ENCODE measurements at places on chromosomes 6 and 20.

- DNase-seq = no peak
These were observed 135.2 kb upstream of the PRL start for GRCh38 chr6:22432060-22432459.

DNA sequence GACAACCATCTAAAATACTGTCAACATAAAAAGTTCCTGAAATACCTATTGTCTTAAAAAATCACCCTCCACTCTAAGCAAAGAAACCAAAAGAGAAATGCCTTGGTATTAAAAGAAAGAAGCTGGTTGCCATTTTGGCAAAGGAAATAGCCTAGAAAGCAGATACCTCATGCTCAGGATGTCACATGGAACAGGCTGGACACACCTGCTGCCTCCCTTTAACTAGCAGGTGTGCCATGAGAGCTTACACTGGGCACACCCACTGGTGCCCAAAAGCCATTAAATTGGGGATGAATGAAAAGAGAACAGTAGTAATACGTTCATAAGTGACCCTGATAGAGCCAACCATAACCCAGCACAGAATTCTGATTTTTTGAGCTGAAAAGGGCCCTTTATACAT, 1.5 kb downstream of the SLC23A2 start:
- no peak for DNase-seq

DNA sequence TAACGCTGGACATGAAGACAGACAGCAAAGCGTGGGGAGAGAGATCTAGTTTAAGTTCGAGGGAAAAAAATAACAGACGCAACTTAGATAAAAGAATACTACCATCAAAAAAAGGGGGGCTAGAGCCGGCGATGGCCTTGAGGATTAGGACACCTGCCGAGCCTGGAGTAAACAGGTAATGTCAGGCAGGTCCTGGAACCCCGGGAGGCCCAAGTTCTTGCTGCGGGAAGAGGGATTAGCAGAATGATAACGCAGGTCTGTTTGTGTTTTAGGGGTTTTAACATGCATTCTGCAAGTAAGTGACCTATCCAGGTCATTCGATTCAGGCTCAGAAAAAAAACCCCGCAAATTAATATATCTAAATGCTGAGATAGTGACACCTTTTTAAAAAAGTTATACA, 754 bp upstream of the TMEM170B start:
- no peak for DNase-seq

DNA sequence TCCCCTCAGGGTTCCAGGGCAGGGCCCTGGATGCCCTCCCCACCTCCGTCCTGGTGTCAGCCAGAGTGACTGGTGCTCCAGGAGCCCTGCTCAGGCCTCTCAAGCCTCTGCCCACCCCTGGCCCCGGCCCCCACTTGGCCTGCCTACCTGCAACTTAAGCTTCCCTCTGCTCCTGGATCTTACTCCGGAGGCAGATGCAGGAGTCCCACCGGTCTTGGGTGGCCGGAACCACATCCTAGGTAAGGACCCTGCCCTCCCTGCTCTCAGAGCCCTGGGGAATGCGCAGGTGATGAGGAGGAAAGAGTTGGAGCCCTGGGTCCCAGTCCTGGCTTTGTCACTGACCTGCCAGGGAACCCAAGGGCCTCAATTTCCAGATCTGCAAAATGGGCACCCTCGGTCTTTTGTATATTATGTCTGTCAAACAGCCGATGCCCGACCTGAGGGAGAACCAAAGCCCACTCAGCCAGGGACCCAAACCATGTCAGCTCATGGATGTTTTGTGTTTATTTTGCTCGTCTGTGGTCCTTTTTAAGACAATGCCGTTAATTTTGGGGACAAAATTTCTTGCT, 34.5 kb upstream of the BPIFA2 start:
- no peak for DNase-seq

DNA sequence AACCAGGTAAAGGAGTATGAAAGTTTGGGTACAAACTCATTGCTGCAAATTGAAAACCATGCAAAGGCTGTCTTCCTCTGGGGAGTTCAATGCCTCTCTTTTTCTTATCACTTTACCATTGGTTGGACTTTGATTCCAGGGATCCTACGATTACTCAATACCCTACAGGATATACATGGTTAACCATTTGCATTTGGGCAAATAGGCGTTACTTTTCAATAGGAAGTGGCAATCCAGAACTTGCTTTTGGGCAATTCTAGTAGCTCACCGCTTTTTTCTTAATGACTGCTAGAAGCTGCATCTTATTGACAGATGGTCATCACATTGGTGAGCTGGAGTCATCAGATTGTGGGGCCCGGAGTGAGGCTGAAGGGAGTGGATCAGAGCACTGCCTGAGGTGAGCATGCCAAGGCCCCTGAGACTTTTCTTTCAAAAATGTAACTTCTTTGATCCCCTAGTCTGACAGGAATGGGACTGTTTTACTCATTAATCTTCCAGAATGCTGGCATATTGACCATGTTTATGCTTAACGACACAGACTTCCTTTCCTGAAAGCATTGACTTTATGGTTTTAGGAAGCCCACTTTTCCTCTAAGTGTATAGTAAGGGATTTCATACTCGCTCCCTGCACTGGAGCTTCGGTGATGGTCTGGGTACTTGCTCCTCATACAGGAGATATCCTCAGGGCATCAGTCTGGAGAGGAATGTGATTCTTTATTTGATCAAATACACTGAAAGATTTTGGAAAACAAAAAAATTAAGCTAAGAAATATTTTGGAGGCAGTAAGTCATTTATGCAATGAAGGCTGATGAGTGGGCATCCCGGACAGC, at the start of gene CCR6:
Gene CCR6 (plus strand): TSS at position 270 of the 831 bp plus-strand sequence. CDS start 13,039 bp downstream, outside the sequence.
- DNase-seq = no peak

- DNase-seq = no peak
These were observed 15.9 kb downstream of the GLYATL3 start for GRCh38 chr6:49515485-49516146.

DNA sequence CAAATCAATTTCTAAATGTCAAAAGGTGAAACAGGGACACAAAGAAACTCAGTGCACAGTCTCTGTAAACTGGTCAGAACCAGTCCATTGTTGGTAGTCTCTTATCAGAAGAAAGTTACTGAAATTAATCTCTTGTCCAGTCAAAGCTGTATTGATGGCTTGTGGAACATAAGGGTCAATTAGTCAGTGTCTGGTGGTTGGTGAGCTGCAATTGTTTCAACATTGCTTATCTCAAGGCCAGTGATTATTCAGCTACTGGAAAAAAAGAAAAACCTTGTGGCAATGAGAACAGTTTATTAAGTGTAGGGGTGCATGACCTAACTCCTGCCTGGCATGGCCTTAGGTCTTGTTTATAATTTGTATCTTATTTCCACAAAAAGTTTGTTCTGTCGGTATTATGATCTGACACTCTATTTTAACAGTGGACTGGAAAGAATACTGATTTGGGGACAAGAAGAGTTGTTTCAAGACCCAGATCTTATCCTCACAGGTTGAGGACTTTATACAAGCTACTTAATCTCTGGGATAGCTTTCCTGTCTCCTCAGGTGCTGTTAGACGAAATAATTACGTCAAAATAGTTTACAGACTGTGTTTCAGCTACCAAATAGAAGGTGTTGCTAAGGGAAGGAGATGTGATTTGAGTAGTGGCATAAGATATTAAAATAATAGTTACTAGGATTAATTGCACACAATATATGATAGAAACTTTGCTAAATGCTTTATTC, 520.0 kb upstream of the IRAK1BP1 start:
- DNase-seq = no peak

DNA sequence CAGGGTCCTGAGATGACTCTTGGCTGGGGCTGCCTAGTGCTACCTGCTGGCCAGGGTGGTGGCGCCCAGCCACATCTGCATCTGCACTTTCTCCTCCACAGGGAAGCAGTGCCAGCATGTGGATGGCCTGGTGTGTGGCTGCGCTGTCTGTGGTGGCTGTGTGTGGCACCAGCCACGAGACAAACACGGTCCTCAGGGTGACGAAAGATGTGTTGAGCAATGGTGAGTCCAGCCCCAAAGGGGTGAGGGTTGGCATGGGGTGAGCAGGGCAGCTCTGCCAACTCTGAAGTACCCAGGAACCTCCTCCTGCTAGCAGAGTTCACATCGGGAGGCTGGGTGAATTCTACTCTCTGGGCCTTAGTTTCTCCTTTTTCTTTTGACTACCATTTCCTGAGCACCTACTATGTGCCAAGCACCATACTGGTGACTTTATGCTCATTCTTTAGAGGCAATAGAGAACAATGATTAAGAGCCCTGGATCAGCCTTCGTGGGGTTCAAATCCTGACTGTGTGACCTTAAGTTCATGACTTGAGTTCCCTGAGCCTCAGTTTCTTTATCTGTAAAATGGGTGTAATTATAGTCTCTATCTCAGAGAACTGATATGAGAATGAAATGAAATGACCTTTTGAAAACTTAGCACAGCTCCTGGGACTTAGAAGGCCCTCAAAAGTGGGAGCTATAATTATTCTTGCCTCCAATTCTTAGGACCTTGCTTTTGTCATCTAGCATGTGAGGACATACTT, 2.1 kb downstream of the BPIFB4 start:
- DNase-seq = no peak

DNA sequence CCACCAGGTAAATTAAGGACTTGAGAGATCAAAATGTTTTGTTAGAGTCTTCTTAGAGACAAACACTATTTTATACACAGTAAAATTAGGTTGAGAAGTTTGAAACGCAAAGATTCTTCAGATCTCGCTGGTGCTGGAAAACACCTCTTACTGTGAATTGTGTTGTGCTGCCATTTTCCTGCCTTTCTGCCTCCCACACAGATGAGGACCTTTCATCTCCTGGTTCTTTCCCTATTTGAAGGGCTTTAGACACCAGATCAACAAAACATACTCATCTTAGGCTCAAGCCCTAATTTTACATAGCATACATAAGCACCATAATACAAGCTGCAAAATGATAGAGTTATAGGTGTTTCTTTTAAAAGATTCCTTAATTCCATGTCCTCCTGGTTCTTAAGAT, 18.6 kb downstream of the STAU1 start:
- DNase-seq = no peak

- DNase-seq = no peak
These were observed 94.7 kb upstream of the NFATC2 start for GRCh38 chr20:51637241-51637640.

DNA sequence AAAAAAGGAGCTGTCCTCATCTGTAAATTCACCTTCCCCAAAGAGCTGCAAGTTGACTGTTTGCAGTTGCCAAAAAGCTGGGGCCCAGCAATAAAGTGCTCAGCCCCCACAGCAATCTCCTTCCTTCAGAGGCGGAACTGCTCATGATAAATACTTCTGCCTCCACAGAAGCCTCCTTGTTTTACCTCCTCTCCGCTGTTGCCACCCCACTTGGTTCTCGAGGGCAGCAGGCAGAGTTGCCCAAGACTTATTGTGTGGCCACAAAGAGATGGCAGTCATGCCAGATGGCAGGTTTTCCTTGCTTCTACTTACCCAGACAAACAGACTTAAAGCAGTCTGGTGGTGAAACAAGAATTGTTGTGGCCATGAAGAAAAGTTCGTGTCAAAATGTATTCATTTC, 66.3 kb downstream of the SLX4IP start:
- peak; percentile 53 for DNase-seq

DNA sequence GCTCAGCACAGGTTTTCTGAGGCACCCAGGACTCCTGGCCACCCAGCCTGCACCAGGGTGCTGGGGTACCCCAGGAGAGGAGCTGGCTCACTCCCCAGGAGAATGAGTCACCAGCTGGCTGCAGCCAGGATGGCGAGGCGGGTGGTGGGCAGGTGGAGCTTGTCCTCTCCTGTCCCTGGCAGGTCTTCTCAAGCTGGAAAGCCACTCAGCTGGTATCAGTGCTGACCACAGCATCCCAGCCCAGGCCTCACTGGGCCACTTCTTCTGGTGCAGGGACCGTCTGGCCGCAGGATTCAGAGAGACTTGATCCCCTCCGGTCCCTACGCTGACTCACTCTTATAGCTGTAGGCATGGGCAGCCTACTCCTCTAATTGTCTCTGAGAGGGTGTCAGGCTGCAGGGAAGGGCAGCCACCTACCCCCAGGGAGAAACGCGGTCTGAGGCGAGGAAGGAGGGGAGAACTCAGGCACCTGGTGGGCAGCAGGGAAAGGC, 22.2 kb downstream of the TFEB start:
- DNase-seq = no peak

- DNase-seq = no peak
These were observed 164.3 kb downstream of the RPS12 start for GRCh38 chr6:132978685-132979084.

GRCh38 chr6:37696220-37696840, 1.4 kb downstream of the MDGA1 start:
- no peak for DNase-seq

GRCh38 chr20:33841436-33841799, 30.3 kb downstream of the CHMP4B start:
- DNase-seq = no peak

DNA sequence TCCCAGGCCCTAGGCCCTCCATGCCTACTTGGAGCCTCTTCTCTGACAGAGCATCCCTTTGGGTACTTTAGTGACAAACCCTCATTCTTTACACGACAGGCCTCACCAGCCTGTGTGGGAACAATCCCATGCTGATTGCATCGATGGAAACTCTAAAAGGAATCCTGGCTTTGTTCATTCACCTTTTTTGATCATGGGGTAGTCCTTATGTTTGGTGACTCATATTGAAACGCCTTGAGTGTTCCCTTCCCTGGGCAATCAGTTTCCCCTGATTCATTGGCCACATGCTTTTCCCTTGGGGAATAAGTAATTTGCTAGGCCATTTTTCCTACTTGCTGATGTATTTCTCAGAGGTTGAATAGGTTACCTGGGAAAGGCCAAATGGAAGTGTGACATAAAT, 14.7 kb upstream of the TNFAIP3 start:
- DNase-seq = no peak

- no peak for DNase-seq
These were observed 28.9 kb downstream of the PSMB9 start for GRCh38 chr6:32882879-32883250.

DNA sequence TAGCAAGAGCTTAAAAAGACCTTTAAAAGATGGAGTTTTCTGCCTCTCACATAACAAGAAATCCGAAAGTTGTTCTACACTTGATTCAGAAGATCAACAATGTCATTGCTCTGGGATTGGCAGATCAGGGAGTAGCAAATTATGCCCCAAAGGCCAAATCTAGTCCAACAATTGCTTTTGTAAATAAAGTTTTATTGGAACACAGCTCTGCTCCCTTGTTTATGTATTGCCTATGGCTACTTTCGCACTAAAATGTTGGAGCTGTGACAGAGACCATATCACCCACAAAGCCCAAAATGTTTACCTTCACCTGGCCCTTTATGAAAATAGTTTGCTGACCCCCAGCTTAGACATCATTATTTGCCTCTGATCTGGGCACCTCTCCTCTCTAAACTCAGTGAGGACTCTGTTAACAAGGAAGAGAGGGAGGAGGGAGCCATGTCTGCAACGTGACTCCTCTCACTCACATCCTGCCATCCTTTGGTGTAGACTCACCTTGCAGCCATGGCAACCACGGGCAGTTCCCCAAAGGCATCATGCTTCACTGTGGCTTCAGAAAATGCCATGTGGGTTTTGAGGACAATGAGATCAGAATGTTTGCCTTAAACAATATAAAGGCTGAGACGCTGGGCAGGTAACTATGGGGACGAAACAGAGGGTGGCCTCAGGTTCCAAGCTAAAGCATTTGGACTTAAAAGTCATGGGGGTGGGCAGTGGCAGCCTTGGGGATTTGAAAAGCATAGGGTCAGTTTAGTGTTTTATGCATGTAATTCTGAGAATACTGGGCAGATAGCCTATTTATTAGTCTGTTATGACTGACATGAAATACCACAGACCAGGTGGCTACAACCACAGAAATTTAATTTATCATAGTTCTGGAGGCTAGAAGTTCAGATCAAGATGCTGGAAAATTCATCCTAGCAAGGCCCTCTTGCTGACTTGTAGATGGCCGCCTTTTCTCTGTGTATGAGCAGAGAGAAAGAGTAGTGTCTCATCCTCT, 149.7 kb upstream of the TNFAIP3 start:
- no peak for DNase-seq

GRCh38 chr6:38302838-38303237, 336.9 kb downstream of the BTBD9 start:
- no peak for DNase-seq

GRCh38 chr20:15395457-15395856, 1058.0 kb upstream of the FLRT3 start:
- DNase-seq = no peak

Measured in inflammatory macrophage treated with lipopolysaccharide for 1 hour (primary cell).